ENCODE measurements at places on chromosomes 7 and 10.

DNA sequence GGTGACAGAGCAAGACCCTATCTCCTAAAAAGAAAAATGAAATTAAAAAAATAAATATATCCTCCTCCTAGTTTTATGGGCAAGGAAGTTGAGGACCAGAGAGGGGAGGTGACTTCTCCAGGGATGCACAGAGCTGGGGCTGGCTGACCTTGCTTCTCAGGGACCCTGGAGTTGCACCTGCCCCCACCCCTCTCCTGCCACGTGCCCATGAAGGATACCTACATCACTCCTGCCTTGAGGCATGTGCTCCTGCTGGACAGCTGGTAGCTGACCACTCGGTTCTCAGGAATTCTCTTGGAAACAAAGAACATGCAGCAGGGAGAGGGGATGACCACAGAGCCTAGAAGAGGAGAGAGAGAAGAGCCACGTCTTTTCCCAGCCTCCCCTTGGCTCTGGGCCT is 522 bp downstream of the CCL24 start:
- DNase-seq: no peak

- DNase-seq: no peak
These were observed 402 bp upstream of the TMEM168 start for GRCh38 chr7:112790586-112791003.

- DNase-seq: no peak
These were observed 7.8 kb upstream of the HACD1 start for GRCh38 chr10:17624996-17625395.

- DNase-seq: no peak
These were observed 29.6 kb downstream of the ABCB4 start for GRCh38 chr7:87445897-87446296.

GRCh38 chr7:80650030-80650429 is 11.6 kb downstream of the CD36 start:
- no peak for DNase-seq
